Activated CD4-positive, alpha-beta T cell treated with anti-CD3 and anti-CD28 coated beads, Interleukin-2, amount 50 U/mL, for 16 hours (primary cell): ENCODE measurements at places on chromosomes 3 and 15.

DNA sequence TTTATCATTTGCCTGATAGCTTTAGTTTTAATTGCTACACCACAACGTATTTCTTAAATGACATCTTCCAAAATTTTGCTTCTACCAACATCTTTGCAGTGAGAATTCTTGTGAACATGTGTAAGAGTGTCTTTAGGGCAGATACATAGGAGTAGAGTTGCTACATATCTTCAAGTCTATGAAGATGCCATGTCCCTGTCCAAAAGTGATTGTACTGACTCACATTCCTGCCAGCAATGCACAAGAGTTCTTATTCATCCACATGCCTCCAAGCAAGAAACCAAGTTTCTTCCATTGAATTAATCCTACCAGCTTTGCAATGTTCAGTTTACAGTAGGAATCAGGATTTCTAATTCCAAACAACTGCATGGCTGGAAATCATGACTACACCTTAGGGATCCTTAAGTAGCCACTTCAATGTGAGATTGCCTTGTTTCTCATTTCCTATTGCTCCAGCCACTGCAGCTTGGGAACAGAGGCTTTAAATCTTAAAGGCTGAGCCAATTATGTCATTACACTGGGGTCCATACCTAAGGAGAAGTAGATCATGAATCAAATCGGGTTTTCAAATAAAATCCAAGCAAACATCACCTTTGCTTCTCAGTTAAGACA is 44.5 kb downstream of the BCL2L10 start:
- DNase-seq = no peak

DNA sequence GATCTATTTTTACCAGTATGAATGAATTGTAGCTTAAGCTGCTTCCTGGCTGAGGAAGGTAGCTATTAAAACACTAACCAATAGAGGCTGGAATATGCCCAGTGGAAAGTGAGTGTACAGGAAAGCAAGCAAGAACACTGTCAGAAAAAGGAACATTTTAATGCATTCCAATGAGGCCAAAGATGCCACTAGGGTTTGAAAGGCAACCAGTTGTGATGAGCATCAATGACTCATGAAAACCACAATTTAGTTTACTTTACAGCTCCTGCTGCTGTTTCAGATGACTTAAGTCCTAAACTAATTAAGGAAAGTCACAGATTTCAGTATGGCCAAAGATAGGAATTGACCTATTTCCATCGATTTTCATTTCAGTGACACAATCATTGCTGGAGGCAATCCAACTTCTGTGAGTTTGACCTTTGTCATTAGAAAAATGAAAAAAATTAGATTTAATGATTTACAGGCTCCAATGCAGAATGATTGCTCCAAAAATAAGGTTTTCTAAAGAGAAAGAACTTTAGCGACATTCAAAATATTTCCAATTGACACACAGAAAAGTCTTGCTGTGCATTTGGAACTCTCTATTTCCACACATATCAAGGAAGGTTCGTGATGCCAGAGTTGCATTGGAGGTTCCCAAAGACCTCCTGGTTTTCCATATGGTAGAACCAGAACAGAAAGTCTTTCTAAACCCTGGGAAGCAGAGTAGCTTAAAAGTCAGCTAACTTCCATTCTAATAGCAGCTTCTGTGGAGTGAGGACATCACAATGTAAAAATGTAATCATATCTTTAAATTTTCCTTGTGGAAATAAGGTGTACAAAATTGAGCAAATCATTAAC is 103.0 kb downstream of the SUCNR1 start:
- no peak for DNase-seq

- DNase-seq = no peak
Observed at GRCh38 chr15:60057554-60057953, 53.4 kb downstream of the FOXB1 start.

DNA sequence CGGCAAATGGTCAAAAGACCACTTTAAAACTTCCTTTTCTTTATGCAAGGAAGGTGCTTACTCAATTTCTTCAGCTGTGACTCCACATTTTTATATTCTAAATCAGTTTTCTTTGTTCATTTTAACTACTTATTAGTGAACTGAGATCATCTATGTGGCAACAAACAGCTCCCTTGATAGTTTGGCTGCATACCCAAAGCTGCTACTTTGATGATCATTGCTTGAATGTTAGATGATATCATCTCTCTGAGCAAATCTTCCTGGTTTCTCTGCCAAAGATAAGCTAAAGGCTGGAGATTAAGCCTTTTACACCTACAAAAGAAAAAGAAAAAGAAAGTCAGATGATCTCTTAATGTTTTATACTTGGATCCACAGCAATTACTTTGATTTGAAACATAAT is 95.5 kb downstream of the DPH6 start:
- no peak for DNase-seq

- peak; percentile 62 for DNase-seq
Observed at GRCh38 chr3:56790016-56790821, 11.5 kb downstream of the ARHGEF3 start.

DNA sequence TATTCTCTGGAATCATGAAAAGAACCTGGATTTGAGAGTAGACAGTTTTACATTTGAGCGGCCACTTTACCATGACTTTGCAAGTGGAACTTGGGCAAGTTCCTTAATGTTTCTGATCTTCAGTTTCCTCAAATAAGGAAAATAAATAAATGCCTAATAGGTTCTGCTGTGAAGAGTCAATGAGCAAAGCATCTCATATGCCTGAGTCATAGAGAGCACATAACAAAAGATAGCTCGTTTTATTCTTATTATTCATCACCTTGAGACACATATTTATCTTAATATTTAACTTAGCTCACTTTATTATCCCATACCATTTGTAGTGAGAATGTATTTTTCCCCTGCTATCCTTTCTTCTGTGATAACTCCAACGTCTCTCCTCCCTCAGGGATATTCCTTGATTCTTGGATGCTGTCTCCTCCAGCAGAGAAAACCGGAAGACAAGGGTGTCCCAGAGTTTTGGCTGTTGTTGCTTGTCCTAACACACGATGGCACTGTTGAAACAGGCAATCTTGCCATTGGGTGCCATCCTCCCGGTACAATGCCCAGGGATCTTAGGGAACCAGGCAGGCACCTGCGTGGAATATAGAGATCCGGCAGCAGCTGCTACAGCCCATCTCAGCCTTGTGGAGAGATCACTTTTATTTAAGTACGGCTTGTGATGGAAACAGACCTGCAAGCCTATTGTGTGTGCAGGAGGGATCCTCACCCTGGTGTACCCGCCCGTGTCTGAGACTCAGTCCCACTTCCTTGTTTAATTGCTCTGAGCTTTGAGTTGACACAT is 33.3 kb upstream of the VPS33B start:
- peak; percentile 39 for DNase-seq

DNA sequence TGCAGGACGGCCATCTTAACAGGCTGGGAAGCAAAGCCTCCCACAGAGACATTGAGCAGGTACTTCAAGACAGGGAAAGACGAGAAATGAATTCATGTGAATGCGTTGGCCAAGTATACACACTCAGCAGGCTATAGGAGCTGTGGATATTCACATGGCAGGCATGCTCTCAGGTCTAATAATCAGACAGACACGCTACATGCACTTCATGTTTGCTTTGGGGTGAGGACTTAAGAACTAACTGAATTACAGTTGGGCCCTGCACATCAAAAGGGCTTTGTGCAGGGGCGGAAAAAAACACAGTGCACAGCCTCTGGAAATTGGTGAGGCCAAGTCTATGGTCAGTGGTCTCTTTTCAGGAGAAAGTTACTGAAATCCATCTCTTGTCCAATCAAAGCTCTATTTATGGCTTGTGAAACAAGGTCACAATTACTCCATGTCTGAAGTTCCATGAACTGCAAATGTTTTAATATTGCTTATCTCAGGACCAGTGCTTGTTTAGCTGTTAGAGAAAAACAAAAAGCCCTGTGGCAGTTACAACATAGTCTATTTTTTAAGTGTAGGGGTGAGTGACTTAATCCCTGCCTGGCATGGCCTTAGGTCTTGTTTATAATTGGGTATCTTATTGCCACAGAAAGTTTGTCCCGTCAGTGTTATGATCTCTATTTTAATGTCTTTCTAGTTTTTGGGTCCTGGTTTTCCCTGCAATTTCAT is 100.6 kb upstream of the GOLGA6L6 start:
- no peak for DNase-seq

- peak; percentile 59 for DNase-seq
Observed at GRCh38 chr15:77085297-77085696, 14.4 kb upstream of the TSPAN3 start.

DNA sequence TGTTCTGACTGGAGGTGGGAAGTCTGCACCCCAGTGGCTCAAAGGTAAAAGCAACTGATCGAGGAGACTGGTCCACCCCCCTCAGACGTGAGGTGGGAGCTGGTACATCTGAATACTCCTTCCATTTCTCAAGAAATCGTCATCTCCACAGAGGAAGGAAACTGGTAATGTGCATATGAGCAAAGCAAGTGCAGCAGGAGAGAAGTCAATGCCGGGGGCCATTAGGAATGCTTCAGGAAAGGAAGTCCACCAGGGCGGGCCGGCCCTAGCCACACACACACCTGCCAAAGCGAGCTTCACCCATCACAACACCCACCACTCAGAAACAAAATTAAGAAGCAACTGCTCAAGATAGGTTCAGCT is 8.5 kb downstream of the TBC1D2B start:
- DNase-seq = no peak

DNA sequence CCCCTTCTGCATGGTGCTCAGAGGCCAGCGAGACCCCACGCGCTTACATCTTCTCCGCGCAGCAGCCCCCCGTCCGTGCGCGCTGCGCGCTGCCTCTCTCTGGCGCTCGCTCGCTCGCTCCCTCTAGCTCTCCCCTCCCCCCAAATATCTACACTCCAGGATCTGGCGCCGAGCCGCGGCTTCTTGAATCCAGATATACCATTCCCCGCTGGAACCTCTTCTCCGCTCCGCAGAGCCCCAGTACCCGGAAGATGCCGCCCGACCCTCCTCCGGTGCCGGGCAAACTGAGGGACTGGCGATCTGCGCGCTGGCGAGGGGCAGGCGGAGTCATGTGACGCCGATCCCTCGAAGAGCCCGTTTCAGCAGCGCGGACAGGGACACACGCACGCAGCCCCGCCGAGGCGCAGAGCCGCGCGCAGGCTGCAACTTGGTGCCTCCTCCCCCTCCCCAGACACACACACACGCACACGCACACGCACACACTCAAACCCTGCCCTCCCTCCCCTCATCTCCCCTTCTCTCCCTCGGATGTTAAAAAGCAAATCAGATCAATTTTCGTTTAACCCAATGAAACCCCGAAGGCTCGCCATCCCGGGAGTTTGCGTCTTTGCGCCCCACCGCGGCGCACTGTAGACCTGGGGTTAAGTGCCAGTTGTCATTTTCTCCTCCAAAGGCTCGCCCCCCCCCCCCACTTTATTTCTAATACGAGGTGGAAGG is at the start of gene RASGRF1:
TSS of gene RASGRF1 (minus strand) at position 294 of the 717 bp plus-strand sequence. CDS start at position 12, 282 bp downstream.
- no peak for DNase-seq

GRCh38 chr3:171810629-171811294 is 479 bp upstream of the PLD1 start:
- no peak for DNase-seq

- no peak for DNase-seq
Observed at GRCh38 chr3:151226088-151226563, 23.1 kb upstream of the GPR171 start.

GRCh38 chr3:29171043-29171990 is 109.6 kb upstream of the RBMS3 start:
- DNase-seq = peak; percentile 10

GRCh38 chr15:84643838-84644237 is 10.2 kb downstream of the WDR73 start:
- no peak for DNase-seq

- no peak for DNase-seq
Observed at GRCh38 chr3:119783883-119784282, 2.0 kb downstream of the NR1I2 start.

- no peak for DNase-seq
Observed at GRCh38 chr3:39127908-39128304, 20.4 kb downstream of the TTC21A start.

DNA sequence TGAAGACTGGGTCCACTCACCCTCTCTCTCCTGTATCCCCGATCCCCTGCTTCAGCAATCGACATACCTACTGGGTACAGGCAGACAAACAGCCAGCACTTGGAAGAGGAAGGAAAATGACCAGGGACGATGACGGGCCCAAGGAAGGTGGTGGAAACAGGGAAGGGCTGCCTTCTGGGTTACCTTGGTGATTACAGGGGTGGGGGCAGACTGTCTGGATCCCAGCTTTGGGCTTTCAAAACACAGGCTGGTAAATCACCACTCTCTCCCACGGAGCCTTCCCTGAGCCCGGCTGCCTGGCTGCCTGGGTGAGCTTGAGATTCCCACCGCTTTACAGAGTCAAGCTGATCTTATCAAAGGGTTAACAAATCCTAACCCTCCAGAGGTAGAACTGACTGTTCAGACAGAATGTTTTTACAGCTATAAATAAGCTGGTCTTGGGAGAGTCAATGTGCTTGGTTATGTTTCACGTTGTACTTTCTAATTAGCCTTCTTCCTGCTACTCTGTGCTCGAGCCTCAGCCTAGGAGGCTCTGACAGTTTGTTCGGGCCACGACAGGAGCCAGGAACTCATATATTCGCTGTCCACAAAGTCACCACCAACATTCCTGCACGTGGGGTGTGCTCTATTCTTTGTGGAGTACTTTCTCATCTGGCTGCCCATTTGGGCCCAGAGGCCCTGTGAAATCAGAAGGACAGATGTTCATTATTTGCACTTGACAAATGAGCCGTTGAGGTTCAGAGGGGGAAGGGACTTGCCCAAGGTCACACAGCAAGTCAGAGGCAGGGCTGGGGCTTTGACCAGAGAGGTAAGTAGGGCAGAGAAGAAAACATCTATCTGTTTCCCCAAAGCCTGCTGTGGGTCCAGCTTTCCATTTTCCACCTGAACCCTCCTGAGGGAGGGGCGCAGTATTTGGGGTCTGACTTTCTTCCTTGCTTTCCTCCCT is 63.5 kb downstream of the FEM1B start:
- DNase-seq = no peak

GRCh38 chr3:76096036-76096435 is 310.7 kb upstream of the ZNF717 start:
- DNase-seq = no peak

DNA sequence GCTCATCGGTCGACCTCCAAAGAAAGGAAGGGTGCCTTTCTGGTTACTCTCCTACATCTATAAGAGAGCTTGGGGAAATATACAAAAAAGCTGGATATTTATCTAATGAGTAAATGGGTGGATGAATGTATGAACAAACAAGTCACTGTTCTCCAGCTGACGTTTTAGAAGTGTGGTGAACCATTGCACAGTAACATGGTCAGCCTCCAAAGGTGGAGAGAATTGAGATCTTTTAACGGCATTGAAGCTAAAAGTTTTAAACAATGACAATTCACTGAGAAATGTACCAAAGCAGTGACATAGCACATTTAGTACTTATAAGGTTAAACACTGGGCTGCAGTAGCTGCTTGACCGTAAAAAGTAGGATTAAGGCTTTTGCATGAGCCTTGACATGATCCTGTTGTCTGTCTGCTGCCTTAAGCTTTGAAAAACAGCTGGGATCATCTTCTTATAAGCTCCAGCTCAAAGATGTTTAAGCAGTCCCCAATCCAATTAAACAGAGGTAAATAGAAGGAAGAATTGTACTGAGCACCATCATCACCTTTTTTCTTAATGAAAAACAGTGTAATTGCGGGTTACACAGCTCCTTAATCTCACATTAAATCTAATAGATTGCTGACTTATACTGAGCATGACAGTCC is 222.9 kb downstream of the WDR72 start:
- no peak for DNase-seq
